Pancreas (tissue), 10 donors: ENCODE measurements at places on chromosomes 4 and X. TPM values are rescaled to one million over a fixed set of nuclear protein-coding genes. Genes with fewer than 3 reads are reported as not detected.

DNA sequence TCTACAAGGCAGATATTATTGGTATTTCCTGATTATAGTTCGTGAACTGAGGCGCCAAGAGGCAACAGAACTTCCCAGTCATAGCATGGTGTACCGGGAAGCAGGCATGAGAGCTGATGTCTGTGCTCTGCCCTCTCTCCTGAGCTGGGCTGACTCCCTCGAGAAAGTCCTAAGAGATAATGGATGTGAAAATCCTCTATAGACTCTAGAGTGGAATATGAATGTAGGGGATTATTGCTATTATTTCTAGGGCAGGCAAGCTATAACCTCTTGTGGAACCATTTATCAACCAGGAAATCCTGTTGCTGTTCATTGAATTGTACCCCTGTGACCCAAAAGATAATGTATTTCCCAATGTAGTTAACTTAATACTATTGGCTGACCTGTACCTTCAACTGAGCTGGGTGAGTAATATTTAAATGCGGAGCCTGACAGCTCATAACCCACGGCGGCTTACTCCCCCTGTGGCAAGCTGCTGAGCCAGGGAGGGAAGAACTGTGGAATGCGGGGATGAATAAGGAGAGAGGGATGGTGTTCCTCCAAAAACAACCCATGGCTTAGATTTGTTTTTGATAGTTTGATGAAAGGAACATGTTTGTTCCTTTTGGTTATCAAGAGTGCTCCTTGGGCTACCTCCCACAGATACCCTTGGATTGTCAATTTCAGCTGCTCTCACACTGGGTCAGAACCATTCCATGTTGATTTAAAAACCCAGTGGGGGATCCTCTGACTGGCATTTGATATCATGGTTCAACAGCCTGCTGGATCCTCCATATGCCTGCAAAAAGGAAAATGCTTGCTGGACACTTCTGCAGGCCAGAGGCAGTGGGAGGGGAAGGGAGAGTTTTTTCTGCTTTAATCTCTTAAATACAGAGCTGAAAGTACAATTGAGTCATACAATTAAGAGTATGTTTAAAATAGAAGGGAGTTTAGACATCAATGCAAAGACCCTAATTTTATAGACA is 339.0 kb upstream of the BOD1L1 start:
- DNase-seq, result no peak

The SPANXA2 gene
- total RNA-seq, result not detected

- peak; percentile 4 for DNase-seq
These were observed 41.3 kb downstream of the WDR1 start for GRCh38 chr4:10075158-10075863.

GRCh38 chr4:77110730-77111129 is 34.9 kb upstream of the CCNI start:
- DNase-seq, result no peak

- DNase-seq, result no peak
These were observed 300.9 kb upstream of the HS3ST1 start for GRCh38 chr4:11729548-11729947.

- DNase-seq, result no peak
These were observed 72.1 kb downstream of the CPE start for GRCh38 chr4:165450871-165451270.

The ADH1C gene
- 8.4 TPM for total RNA-seq

GRCh38 chrX:105608745-105609144 is 213.6 kb upstream of the NRK start:
- no peak for DNase-seq

GRCh38 chrX:150547375-150548115 is 20.9 kb upstream of the MTM1 start:
- DNase-seq, result peak; percentile 65

DNA sequence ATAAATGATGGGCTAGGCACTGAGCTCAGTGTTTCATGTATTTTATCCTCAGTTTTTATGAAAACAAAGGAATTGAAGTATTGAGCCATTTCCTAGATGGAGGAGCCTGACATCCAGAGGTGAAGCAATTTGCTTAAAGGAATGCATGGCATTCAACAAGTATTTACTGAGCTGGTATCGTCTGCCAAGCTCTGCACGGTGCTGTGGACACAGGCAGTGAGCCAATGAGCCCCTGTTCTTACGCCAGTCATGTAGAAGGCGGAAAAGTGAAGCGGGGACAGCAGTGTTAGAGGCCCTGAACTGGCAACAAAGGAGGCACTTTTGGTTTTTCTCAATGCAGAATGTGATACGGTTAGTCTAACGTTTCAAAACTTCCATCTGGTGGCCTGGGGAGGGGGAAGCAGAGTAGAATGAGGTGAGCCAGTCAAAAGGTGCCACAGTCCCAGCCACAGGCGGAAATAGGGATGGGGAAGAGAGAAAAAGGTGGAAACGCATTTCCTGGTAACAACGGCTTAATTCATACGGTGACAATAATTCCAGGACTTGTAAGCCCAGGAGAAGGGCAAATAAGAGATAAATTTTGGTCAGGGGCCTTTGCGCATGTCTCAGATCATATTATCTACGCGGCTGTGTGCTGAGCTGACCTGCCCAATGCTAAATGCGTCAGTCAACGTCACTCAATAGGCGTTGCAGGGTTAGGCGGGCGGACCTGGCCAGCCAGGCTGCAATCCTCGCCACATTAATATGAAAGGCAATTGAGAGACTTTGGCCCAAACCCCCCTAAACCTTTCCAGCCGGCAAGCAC is 133.9 kb downstream of the AFAP1 start:
- peak; percentile 74 for DNase-seq

The CT47B1 gene
- total RNA-seq, result not detected

The DNAAF6 gene
- not detected for total RNA-seq

The ANXA3 gene
- total RNA-seq, result 22.7 TPM

DNA sequence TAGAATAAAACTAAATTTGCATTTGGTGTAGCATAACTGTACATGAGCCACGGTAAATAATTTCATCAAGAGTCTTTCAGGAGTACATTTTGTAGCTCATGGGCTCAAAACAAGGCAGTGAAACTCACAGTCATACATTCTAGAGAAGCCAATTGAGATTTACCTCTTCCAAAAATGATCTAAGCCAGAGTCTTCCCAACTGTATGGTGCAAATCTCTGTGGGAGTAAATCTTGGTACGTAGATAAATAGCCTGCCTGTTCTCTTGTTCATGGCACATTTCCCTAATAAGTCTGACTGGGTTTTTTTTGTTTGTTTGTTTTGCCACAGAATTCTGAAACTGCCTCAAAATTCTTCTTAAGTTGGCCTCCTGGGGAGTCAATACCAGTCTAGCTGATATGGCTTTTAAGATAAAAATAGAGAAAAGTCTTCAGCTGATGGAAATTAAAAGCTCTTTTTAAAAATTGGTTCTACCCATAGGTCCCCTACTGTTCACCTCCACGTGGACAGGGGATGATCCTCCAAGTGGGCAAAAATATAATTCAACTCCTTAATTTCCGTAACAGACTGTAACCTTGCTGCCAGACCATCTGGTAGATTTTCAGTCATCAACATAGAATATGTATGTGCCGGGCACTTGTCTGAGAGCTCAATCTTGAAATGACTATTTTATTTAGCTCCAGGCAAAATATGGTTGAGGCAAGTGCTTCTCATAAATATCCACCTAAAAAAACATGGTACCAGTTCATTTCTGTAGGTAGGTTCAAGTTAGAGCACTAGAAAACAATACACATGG is 365.4 kb downstream of the PDHA2 start:
- DNase-seq, result no peak

DNA sequence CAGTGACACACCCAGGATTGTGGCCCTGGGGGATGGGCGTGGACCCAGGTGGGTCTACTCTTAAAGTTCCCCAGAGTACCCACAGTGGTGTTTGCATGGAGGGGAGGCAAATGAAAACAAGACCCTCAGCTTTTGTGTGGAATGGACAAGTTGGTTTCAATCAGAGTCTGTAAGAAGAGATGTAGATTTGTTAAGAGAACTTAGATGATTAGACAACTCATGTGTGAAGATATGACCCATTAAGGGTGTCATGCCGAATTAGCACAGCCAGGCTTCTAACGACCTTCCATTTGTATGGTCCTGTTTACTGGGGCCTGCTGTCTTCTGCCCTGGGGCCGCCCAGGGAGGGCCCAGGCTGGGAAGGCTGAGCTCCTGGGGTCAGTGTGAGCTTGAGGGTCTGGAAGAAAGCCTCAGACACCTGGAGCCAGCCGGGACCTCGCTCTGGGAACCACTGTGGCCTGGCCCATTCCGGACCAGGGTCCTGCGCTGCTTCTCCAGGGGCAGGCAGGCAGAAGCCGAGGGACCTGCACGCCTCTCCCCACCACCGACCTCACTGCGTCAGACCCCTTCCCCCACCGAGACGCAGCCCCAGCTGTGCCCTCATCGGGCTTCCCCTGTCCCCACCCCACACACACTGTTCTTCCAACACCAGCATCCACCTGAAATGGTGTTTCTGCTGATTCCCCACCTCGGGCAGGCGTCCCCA is 20.4 kb downstream of the UVSSA start:
- DNase-seq, result peak; percentile 45

- DNase-seq, result no peak
These were observed 8.6 kb downstream of the APEX2 start for GRCh38 chrX:55008571-55009358.

GRCh38 chr4:48196758-48197504 is 62.9 kb upstream of the TXK start:
- DNase-seq, result no peak

DNA sequence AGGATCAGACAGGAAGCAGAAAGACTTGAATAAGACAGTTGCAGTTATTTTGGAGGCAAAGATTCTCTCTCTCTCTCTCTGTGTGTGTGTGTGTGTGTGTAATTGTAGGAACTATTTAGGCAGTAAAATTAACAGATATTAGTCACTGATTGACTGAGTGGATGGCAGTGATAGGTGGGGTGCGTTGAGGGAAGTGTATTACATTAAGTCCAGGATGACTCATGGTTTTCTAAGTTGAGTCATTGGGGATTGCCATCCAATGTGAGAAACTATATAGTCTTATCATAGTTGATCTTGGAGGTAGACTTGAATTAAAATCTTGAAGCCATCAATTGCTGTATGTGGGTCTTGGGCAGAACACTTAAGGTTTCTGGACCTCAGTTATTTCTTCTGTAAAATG is 75.4 kb downstream of the AR start:
- no peak for DNase-seq

The CLNK gene
- total RNA-seq, result not detected

DNA sequence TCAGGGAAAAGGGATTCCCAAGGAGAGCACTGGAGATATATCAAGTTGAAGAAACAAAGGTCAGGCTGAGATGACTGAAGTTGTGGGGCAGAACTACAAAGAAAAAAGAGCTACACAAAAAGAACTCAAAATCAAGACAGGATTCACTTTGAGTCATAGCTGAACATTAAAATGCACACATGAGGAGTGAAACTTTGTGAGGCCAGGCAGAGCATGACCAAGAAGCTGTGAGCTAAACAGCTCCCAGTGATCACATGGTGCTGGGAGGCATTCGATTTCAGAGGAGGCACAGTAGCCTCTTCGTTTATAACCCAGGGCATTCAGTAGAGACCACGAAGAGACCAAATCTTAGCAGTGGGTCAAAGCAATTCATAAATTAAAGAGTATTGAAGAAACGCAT is 145.3 kb downstream of the ATRX start:
- no peak for DNase-seq

The BST1 gene
- total RNA-seq, result 0.24 TPM
